Mesenteric fat pad (tissue), 1 donor: ENCODE measurements at places on chromosomes 1 and 21. TPM values are rescaled to one million over a fixed set of nuclear protein-coding genes. Genes with fewer than 3 reads are reported as not detected.

DNA sequence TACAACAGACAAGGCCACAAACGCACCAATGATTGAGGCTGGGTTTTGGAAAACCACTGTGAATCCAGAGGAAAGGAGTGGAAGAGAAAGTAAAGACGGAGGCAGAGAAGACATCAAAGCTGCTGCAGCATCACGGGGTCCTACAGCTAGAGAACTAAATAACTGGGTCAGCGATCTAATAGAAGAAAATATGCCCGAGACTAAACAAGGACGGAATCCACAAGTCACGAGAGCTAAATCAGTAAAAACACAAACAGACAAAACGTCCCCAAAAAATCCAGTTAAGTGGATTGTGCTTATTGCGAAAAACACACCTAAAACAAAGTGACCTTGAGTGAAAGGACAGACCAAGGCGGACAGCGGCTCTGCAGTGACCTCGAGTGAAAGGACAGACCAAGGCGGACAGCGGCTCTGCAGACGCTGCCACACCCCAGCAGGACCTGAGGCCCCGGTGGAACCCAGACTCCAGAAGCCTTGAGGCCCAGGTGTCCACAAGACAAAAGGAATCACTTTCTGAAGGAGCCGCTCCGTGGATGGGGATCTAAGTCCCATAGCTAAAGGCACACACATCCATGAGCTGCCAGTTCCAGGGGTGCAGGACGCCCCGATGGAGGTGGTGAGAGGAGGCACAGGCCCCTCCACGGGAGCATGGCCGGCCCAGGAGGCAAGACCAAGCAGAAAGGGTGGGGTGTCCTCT, 6.0 kb downstream of the FTCD start:
- peak; percentile 51 for DNase-seq

DNA sequence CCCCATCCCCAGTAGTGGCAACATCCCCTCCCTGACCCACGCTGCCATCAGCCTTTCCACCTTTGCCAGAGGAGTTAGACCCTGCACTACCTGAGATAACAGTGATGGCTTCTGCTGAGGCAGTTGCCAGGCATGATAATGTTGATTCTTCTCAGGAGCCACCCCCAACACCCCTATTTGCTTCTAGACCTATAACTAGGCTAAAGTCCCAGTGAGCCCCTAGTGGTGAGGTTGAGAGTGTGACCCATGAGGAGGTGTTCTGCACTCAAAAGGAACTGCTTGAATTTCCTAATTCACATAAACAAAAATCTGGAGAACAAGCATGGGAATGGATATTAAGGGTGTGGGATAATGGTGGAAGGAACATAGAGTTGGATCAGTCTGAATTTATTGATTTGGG, 159.6 kb upstream of the COL11A1 start:
- DNase-seq = no peak

GRCh38 chr1:65207317-65207716, 59.3 kb downstream of the AK4 start:
- DNase-seq = no peak

GRCh38 chr1:46466477-46467182, 23.0 kb upstream of the DMBX1 start:
- no peak for DNase-seq

GRCh38 chr1:163528710-163529348, 207.1 kb downstream of the NUF2 start:
- DNase-seq = no peak

DNA sequence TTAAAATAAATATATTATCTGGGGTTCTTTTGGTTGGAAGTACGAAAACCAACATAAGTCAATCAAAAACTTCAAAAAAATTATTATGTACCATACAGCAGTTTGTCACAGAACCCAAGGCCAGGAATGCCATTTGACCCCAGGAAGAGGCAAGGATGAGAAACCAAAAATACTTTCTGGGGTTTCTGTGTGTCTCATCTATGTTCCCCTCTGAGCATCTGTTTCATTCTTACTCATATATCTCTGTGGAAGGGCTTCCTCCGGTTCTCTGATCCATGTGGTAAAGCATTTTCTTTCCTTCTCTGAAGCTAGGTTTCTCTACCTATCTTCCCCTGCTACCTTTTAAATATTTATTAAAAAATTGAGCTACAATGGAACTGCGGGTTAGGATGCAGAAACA, 9.8 kb upstream of the FCRL1 start:
- DNase-seq = no peak

DNA sequence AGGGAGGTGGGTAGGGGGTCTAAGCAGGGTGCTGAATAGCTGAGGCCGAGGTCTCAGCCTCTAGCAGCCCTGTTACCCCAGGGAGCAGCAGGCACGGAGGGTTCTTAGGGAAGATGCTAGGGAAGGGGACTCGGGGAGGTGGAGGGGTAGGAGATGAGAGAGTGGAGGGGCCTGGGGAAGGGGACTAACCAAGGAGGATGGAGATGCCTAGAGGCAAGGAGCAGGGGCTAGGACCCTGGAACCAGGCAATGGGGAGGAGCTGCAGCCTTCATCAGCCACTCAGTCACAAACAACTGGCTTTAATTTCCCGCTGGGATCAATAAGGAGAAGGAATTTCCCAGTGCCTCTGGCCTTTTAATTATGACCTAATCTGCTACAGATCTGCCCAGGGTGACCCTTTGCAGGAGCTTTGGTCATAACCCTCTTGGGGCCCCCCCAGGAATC, 2.9 kb upstream of the CRABP2 start:
- no peak for DNase-seq

VASH2 gene
- total RNA-seq = 3.0 TPM
